ENCODE measurements at places on chromosomes 13 and 19.

GRCh38 chr13:72726726-72727416 lies 558 bp downstream of the MZT1 start:
- peak; percentile 18 for DNase-seq

- DNase-seq: no peak
These were observed 16.9 kb downstream of the KCTD15 start for GRCh38 chr19:33813391-33814101.

DNA sequence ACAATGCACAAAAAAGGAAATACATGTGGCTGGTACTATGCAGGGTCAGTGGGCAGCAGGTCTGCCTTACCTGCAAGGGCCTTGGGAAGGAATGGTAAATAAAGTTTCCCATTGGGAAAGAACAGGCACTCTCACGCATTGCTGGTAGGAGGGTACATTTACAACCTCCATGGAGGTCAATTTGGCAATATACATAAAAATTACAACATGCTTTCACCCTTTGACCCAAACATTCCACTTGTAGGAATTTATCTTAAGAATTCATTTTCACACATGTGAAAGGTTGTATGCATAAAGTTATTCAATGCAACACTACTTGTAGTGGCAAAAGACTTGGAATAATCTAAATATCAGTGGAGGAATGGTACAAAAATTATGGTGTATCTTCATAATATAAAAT lies 216.4 kb downstream of the DLEU7 start:
- no peak for DNase-seq

- DNase-seq: no peak
These were observed 13.1 kb upstream of the WTIP start for GRCh38 chr19:34468409-34468808.

DNA sequence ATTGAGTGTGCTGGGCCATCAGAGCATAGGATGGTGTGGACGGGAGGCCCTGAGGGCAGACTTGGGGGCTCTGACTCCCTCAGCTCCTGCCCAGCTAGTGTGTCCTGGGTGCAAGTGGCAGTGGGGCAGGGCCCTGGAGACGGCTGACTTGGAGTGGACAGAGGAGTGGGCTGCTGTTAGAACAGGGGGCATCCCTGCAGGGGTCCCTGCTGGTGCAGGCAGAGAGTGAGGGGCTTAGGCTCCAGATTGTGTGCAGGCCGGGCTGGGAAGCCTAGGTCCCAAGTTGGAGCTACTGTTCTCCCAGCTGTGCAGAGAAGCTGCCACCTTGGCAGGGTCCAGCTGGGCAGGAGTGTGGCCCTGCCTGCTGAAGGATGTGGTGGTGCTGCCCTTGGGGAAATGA lies 8.6 kb downstream of the KCTD15 start:
- DNase-seq: no peak

DNA sequence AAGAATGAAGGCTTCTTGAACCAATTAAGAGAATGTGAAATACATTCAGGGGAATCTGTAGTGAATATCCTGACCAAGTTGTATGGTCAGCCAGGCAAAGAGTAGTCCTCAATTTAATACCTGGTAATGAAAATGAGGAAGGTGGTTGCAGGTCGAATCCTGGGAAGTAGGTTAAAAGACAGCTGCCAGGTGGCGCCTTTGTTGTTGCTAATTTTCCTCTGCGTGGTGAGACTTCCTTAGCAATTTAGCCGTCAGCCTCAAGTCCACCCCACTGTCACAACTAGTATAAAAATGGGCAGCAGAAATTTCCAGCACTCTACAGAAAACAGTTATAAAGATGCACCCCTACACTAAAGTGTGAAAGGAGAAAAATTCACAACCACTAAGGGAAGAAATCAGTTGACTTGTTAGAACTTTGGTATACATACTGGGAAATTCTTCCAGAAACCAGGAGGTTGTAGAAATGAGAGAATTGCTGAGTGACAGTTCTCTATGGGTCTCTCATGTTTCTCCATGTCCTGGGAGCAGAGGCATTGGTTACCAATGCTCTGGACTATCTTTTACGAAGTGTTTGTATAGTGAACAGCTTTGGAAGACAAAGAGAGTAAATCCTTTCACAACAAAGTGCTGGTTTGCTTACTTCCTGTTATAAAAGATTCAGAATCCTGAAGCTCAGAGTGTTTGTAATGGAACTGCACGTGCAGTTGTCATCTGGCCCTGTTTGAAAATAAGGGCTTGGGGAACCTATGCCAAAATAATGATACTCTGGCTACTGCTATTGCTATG lies 235.9 kb downstream of the NHLRC3 start:
- DNase-seq: peak; percentile 21

DNA sequence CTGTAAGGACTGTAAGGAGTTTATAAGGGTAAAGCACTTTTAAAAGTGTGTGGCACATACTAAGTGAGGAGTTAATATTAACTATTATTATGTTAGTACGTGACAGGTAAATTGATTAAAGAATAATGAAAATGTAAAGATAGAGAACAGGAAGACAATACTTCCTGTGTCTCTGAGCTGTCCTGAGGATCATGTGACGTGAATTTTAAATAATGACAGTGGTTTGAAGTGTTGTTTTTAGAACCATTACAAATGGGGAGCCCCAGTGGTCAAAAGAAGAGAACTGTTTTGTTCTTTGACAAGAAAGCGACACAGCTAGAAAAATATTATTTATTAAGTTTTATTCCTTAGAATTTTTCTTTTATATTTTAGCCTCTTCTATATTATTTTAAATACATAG lies 241.2 kb upstream of the STARD13 start:
- DNase-seq: no peak

GRCh38 chr13:29537736-29538651 lies 57.5 kb downstream of the SLC7A1 start:
- no peak for DNase-seq

- DNase-seq: no peak
These were observed 211.3 kb upstream of the RFC3 start for GRCh38 chr13:33606692-33607091.

DNA sequence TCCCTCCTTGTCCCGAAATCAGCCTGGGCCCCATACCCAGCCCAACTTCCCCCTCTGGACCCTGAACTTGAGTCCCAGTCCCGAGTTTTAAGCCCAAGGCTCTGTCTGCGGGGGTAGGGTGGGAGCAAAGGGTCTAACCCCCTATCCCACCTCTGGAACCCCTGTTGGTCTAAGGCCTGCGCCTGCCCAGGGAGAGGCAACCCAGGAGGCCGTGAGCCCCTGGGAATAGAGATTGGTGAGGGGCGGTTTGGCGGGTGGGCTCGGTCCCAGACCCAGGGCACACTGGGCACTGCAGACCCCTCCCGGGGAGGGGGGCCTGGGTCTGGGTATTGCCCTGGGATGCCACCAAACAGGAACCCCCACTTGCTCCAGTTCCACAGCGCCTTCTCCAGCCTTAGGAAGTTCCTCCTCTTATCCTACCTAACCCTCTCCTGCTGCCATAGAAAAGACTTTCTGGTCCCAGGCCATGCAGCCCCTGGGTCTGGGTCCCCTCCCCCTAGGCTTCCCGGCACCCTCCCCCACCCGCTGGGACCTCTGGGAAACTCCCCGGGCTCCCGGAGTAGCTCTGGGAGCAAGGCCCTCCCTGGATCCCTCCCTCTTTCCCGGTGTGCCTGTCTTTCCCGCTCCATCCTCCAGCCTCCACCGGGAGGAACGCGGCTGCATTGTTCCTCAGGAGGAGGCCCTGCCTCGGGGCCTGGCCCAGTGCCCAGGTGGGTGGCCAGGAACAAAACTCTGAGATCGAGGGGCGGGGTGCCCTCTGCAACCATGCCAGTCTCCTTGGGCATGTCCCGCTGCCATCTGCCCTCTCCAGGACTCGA lies 33.6 kb upstream of the NANOS3 start:
- peak; percentile 95 for DNase-seq

DNA sequence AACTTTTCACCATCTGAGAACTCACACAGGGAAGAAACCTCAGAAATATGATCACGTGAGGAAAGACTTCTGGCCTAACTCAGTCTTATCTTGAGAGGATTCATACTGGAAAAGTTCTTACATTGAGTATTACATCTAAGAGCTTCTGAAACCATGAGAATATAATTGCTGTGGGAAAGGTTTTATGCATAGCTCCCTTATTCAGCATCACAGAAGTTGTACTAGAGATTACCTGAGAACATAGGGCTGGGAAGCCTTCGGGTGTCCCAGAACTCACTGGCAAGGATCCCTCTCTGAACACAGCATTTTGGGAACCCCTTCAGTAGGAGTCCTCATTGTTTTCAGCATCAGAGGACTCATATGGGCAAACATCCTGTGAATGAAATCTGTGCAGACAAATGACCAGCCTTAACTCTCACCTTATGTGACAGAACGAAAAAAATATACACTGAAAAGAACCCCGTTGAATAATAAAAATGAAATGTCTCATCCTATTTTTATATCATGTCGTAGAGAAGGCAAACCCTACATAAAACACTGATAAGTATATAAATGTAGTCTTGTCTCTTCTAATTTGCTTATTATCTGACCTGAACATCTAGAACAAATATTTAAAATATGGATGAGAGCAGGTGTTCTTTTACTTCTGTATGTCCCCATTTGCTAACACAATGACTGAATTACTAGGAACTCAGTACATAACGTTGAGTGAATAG lies 14.2 kb downstream of the ZNF274 start:
- DNase-seq: peak; percentile 29

GRCh38 chr19:50512112-50512998 lies 1.4 kb downstream of the ASPDH start:
- DNase-seq: no peak

DNA sequence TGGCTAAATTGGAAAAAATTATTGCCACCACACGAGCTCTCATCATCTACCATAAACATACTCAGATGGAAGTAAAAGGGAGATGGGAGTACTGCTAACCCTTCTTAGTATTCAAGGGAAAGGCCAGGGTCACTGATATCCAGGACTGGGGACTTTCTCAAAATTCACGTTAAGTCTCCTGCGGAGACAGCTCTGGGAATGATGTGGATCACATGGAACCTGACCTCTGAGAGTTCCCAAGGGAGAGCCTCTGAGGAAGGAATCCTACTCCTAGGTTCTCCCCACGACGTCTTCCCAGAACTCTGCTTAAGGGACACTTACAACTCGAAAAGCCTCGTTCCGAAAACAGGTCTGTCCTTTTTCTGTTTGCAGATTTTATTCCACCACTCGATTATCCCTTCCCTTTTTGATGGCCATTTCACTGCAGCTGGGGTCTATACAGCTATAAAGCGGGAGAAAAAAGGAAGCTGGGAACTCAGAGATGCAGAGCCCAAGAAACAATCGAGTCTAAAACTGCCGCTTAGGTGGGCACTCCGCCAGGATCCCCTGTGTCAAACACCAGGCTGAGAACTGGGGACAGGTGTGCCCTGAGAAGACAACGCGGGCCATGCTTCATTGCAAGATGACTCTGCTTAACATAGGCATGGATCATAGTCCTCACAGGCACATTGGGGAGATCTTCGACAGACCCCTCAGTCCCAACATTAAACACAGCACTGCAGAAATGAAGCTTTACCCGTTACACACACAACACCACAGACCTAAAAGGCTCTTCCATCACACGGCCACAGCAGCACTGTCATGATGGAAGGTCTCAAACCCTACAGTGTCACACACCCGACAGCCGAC lies 823 bp upstream of the ZNF567 start:
- DNase-seq: peak; percentile 2

DNA sequence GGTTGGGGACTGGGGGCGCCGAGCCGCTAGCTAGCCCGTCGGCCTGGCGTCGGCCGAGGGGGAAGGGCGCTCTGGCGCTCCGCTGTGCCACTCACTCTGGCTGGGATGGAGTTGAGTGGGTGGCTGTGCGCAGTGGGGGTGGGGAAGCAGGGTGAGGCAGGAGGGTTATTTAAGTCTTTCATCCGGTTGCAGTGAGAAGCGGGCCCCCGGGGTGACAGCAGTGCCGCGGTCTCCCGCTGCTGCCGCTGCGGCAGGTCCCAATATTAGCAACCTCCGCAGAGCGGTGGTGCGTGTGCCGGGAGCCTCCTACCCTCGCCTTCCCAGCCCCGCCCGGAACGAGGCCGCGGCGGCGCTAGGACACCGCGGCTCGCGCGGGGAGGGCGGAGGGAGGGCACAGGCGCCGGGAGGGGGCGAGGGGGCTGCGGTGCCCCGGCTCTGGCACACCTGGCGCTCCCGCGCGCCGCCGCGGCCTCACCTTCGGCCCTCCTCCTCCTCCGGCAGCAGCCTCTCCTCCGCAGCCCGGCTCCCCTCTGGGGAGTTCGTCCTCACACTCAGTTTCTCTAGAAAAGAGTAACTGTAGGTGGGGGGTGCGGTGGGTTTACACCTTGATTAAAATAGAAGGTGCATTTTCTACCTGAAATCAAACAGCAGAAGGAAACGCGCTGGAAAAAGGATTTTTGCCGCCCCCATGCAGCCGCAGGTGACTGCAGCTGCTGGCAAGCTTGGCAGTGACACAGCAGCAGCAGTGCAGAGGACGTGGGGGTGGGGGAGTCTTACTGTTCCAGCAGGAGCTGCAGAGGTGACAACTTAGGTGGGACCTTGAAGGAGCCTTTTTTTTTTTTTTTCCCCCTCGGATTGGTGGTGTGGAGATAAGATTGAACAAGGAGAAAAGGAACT lies 4.5 kb downstream of the FGF9 start:
- DNase-seq: peak; percentile 23

DNA sequence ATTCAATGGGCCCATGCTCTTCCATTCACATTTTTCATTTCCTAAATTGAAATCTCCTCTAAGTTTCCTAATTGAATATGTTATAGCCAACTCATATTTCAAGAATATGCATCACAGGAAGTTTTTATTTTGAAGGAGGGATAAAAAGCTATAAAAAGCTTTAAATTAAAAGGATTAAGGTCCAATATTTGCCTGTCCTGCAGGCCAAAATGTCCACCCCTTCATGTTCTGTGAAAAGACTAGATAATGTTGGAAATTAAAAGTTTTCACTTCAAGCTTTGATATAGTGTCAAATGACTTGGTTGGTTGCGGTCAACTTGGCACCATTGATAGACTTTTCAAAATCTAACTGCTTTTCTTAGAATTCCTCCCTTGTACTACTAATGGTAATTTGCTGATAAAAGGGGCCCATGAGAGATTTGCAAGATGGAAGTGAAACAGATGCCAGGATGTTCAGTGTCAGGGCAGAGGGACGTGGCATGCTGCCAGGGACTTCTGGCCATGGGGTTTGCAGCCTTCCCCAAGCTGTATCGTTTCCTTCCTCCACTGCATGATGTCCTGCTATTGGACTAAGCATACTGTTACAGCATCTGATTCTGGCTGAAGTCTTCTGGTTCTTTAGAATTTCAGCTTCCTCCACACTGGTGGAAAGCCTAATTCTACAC lies 547.3 kb upstream of the MIR17HG start:
- no peak for DNase-seq

GRCh38 chr13:80363890-80364503 lies 23.1 kb upstream of the SPRY2 start:
- DNase-seq: peak; percentile 39

- DNase-seq: no peak
These were observed 276.6 kb upstream of the ZNF507 start for GRCh38 chr19:32068793-32069192.

- DNase-seq: peak; percentile 19
These were observed 374.0 kb downstream of the IRS2 start for GRCh38 chr13:109412283-109412901.

Measured in kidney tubule cell (primary cell).